ENCODE measurements at places on chromosomes 3 and 15.

DNA sequence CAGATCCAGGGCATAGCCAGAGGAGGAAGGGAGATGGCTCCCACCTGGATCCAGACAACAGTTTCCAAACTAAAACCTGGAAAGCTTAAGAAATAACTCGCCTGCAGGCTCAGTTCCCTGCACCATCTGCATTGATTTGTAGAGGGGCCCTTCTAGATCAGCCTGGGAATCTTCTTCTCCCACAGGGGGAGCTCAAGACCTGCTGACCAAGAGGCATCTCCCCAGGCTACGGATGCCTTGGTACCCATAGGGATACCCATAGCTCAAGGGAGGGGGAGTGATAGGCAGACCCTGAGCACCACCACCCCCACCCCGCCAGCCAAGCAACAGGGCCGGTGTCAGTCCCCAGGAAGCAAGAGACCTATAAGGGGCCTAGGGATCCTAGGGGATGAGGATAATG, 28.0 kb upstream of the DCLK3 start:
- peak; percentile 31 for DNase-seq

GRCh38 chr3:174417573-174417972, 441.6 kb upstream of the NAALADL2 start:
- DNase-seq, result no peak

- DNase-seq, result no peak
These were observed 700.5 kb upstream of the NAALADL2 start for GRCh38 chr3:174158674-174159073.

- DNase-seq, result peak; percentile 81
These were observed 67.2 kb downstream of the PEX5L start for GRCh38 chr3:179969525-179969924.

DNA sequence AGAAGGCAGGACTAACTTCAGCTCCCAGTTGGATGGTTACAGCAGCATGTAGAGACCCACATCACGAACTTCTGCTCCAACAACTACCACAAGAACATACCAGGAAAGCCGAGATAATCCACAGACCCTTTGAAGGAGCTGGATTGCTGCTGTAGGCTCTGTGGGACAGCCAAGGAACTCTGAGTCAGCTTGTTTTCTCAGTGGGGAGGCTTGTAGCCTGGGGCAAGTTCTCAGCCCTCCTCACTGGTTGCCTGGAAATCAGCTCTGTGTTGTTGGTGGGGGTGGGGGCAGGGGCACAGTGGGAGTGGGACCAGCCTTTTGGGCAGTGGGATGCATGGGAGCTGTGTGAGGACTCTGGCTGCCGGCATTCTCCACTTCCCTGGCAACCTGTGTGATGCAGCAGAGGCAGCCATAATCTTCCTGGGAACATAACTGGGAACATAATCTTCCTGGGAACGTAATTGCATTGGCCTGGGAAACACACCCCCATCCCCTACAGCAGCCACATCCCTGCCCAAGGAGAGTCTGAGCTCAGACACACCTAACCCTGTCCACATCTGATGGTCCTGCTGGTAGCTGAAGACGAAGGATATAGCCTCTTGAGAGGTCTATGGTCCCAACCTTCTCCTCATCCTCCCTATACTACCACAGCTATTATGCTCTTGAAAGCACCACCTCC, 153.1 kb downstream of the PEAK1 start:
- DNase-seq, result no peak

GRCh38 chr3:134067531-134068161, 37.9 kb upstream of the SLCO2A1 start:
- no peak for DNase-seq
